ENCODE measurements at places on chromosomes 2 and 18.

DNA sequence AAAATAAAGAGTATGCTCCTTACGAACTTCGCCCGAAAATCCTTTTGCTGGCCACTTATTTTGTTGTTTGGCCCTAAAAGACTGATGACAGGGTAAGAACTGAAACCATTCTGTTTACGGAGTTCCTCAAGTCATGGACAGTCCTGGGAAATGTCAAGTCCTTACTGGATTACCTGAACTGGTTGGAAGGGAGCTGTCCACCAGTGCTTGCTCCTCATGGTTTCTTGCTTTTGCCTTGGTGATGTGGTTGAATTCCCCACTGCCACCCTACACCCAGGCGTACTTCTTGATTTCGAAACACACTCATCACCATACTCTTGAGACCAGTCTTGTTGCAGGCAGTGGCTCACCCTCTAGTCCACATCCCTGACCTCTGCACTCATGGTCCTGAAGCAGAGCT lies 49.1 kb upstream of the CHMP1B start:
- DNase-seq = no peak

DNA sequence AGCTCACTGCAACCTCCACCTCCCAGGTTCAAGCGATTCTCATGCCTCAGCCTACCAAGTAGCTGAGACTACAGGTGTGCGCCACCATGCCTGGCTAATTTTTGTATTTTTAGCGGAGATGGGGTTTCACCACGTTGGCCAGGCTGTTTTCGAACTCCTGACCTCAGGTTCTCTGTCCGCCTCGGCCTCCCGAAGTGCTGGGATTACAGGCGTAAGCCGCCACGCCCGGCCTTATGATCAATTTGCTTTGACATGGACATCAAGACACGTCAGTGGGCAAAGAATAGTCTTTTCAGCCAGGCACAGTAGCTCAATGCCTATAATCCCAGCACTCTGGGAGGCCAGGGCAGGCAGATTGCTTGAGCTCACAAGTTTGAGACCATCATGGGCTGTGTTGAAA lies 48.0 kb upstream of the CABYR start:
- no peak for DNase-seq

DNA sequence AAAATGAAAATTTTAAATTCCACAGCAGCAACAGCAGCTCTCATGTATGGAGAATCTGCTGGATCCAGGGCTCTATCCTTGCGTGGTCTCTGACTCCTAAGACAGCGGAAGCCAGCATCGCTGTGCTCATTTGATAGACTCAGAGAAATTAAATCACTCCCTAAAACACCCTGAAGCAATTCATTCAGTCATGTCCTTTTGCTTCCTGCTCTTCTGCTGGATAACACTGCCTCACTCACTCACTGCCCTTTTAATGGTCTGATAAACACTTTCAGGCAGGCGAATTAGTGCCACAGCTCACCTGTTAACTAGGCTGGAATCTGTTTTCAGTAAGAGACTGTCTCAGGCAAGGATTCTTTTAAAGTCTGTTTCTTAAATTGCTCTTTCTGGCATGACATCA lies 10.0 kb downstream of the WIPF1 start:
- DNase-seq = no peak

GRCh38 chr2:40204268-40204667 lies 247.6 kb downstream of the SLC8A1 start:
- no peak for DNase-seq

DNA sequence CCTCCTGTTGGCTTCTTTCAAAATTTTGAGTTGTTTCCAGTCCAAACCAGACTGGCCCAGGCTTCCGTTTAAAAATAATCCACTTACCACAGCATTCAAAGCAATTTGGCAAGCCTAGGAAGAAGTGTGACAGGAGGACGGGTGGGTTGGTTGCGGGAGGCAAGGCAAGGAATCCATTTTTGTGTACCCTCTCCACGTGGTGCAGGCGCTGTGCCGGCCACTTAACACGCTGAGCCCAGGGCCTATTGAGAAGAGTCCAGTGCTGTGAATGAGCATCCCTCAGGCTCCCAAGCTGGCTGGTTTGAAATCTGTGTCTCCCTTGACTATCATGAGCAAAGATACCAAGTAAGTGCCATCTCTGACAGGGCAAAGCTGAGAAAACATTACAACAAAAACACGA lies 160.9 kb downstream of the NCKAP5 start:
- DNase-seq = no peak

DNA sequence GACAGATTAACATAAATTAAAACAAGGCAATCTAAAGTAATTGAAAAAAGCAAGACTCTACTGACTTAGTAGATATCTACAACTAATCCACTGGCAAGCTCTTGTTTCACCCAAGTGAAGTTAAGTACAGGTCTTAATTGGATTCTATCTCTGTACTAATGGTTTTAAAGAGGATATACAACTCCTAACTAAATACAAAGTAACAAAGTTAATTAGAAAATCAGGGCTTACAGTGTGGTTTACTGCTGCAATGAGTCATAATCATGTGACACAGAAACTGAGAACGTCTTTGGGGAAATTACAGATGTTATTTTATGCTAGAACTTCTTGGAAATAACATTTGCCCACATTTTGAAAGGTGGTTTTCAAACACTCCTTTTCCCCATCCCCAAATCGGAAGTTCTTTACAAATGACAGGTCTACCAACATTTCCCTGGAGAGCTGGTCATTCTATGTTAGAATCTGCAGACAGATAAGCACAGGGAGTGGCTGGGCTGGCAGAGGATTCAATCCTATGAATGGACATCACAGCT lies 245.3 kb downstream of the STK39 start:
- no peak for DNase-seq

DNA sequence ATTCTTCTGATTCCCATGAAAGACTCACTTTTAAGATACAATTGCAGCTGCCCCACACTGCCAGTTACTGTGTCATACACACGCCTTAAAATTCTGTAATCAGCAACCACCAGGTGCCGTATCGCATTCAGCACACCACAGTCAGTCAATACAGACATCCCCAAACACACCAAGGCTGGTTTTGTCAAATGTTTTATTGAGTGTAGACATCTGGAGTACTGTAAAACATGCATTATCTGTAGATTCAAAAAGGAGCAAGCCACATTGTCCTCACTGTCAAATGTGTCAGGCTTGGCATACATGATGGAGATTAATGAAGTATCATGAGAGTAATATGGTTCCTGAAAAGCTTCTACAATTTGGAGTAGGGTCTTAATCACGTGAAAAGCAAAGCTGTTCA lies 109.7 kb upstream of the SP3 start:
- DNase-seq = no peak

GRCh38 chr2:1621501-1621900 lies 122.8 kb downstream of the PXDN start:
- no peak for DNase-seq

GRCh38 chr18:31648966-31649429 lies 35.4 kb downstream of the B4GALT6 start:
- DNase-seq = no peak

GRCh38 chr2:241965931-241966412 lies 96.4 kb downstream of the RTP5 start:
- DNase-seq = peak; percentile 39

DNA sequence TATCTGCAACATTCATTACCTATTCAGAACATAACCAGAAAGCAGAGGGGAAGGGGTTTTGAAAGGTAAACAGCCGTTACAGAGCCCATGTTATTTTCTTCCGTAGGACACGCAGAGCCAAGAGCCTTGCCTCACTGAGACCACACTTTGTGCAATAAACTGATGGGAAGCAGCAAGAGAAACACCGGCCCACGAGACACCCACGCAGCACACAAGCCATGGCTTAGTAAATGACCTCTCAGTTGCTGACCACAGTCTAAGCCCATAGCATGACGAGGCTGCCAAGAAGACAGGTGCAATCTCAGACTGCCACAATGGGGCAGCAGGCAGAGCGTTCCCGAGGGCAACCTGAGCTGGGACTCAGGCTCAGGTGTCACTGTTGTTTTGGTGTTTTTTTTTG lies 59.6 kb downstream of the CABYR start:
- DNase-seq = no peak

GRCh38 chr2:110829413-110830146 lies 97.2 kb downstream of the ACOXL start:
- no peak for DNase-seq

GRCh38 chr2:24456599-24457556 lies 34.2 kb upstream of the NCOA1 start:
- no peak for DNase-seq

DNA sequence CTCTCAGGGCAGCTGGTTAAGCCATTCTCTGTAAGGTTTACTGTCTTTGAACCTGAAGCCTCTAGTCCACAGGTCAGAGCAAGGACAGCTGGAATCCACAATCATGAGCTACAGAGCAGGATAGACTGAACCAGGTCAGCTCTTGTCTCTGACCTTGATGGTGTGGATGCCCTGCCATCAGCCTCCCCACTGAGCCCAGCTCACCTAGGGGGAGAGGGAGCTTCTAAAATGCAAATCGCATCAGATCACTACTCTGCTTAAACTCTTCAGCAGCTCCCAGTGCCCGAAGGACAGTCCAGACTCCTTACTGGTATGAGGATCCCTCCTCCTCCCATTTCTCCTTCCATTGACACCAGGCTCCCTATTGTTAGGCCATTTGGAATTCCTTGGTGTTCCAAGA lies 255.3 kb upstream of the CCDC68 start:
- DNase-seq = no peak

- DNase-seq = no peak
Measured at GRCh38 chr2:80830891-80831290, 526.3 kb upstream of the LRRTM1 start.

GRCh38 chr2:193276988-193277387 lies 1082.3 kb upstream of the TMEFF2 start:
- no peak for DNase-seq

- no peak for DNase-seq
Measured at GRCh38 chr2:234701421-234701820, 204.5 kb upstream of the ARL4C start.

GRCh38 chr2:145260081-145260480 lies 740.2 kb upstream of the ZEB2 start:
- DNase-seq = no peak

- no peak for DNase-seq
Measured at GRCh38 chr18:23341983-23342382, 111.1 kb upstream of the RIOK3 start.

DNA sequence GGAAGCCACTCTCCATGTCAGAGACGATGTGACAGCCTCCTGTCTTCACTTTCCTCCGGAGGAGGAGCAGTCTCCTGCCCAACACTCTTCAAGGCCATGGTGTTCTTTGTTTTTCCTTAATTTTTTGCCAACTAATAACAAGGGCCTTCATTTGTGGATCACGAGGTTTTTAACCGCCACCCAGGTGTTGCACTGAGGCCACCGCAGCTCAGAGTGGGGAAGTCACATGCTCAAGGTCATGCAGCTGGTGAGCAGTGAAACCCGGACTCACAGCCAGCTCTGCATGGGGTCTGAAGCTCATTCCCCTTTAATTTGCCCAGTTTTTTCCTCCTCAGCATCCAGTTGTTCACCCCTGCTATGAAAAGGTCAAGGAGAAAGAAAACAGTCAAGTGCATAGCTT lies 19.6 kb downstream of the ENOSF1 start:
- DNase-seq = no peak

All from stimulated activated CD4-positive, alpha-beta T cell treated with anti-CD3 and anti-CD28 coated beads, Interleukin-1b, Interleukin-23, amount 100 ng/mL, for 1 hour (primary cell).